ENCODE measurements at places on chromosomes 12 and 14.

GRCh38 chr14:30849354-30849753 lies 25.0 kb upstream of the COCH start:
- DNase-seq, result no peak

DNA sequence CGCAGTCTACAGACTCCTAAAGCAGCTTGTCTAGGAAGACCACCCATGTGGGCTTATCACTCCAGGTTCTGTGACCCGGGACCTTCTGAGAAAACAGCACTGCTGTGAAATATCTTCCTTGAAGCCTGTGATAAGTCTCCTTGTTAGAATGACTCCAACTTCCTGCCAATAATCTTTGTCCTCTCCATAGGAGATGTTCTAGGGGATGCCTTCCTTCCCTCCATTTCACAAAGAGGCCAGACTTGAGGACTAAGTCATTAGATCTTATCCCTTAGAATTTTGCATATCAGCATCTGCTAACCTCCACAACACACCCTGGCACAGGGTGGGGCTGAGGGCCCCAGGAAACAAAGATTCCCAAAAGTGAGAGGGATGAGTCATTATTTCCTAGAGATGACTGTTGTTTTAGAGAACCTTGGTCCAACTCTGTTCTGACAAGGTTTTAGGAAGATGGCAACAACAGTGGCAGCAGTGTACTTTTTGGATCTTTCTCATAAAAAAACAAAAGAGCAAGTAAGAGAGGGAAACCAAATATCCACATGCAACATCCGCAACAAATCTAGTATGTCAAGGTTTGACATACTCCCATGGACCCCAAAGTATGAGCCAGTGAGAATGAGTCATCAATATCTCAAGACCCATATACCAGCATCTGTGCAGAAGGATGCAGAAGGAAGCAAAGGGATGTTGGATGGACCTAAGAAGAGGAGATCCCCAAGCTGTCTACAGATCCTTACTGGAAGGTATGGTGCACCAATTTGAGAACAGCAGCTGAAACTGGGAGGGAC lies 6.0 kb downstream of the LTB4R start:
- DNase-seq, result peak; percentile 74

DNA sequence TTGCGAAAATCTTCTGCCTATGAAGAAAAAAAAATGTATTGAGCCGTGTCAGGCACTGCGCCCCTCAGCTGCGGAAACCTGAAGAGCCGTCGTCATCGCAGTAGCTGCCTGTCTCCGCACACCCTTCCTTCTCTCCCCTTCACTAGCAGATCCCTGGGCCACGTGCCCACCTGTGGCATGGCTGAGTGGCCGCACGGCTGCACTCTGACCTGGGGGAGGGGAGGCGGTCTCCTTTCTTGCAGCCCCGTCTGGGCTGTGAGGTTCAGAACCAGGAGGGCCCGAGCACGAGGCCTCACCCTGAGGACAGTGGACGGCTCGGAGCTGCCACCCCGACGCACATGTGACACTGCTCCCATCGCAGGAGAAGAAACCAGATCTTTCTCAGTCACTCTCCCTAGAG lies 24.9 kb downstream of the PGAM5 start:
- DNase-seq, result no peak

DNA sequence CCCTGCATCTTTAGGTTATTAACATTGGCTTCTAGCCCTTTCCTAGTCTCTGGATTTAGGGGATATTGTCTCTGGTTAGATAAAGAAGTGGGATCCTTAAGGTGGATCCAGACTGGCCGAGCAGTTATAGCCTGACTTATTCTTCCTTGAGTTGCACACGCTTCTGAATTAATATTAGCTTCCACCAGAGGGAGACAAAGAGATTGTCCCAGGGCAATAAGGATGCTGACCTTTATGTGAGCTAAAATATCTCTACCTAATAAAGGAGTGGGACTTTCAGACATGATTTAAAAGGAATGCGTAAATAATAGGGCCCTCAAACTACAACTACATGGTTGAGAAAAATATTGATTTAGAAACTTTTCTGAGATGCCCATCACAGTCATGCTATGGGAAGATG lies 139.7 kb downstream of the SLCO1B3 start:
- DNase-seq, result peak; percentile 15

DNA sequence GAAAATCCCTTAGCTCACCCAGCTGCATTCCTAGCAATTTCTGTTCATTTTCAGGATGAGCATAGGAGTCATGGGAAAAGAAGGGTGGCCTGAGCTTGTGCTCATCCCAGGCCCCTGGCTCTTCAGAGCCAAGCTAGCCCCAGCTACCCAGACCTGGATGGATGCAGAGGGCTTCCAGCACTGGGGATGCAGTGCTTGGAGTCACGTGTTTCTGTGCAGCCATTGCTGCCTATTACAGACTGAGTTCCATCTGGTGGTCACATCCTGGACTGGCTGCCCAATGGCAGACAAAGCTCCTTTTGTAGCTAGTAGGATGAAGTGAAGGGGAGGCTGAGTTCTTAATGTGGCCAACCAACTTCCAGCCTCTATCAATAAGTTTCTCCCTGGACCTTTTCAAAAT lies 54.2 kb upstream of the JDP2 start:
- DNase-seq, result no peak

- DNase-seq, result no peak
Observed at GRCh38 chr12:42163913-42164312, 19.2 kb upstream of the GXYLT1 start.

DNA sequence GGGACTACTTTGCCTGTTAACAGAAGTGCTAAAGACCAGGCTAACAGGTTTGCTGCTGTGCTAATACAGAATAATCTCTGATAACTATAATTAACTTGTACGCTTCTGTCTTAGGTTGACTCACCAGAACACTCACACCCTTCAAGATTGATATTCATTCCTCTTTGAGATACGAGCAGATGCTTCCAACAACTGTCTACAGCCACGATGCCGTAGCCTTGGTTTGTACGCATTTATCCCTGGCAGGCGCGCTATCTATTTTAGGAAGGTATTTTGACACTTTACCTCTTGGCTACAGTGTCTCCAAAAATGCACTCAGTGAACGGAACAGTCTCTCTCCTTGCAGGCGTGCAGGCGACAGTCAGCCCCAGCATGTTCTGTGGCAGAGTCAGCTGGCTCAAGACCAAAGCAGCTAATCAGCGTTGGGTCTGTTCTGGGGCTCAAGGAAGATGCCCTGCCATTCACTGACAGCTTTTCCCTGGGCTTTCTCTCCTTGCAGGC lies 146.4 kb upstream of the PRICKLE1 start:
- DNase-seq, result no peak

GRCh38 chr12:102535306-102535705 lies 54.9 kb upstream of the IGF1 start:
- no peak for DNase-seq

DNA sequence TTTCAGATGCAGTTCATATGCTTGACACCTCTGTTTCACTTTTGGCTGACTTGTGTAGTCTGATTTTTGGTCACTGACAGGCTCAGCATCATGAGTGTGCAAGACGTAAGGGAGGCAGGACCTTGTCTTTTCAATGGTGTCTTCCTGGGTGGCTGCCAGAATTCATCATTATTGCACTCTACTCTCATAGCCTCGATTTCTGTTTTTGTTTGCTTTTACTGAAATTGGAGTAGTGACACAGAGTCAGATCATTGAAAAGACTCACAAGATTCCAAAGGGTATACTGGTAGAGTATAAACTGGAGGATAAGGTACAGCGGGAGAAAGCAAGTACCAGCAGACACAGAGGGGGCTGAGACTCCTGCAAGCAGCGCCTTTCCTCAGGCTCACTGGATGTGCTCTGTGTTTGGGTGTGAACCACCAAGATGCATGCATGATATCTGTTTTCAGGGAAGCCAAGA lies 126.3 kb upstream of the FGD4 start:
- DNase-seq, result peak; percentile 17

GRCh38 chr12:127334912-127335644 lies 931.9 kb upstream of the TMEM132C start:
- DNase-seq, result no peak

DNA sequence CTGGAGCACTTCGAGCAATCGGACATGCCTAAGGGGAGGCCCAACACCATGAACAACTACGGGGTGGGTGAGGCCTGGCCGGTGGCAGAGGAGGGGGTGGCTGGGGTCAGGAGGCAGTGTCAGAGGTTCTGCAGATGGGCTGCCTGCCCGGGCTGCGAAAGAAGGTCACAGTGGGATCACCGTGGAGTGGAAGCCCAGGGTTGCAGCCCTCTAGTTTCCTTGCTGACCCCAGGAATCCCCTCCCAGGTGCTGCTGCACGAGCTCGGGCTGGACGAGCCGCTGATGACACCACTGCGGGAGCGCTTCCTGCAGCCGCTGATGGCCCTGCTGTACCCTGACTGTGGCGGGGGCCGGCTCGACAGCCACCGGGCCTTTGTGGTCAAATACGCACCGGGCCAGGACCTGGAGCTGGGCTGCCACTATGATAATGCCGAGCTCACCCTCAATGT lies 1.9 kb upstream of the ARL6IP4 start:
- DNase-seq, result no peak

- no peak for DNase-seq
Observed at GRCh38 chr14:101134851-101135433, 231.4 kb upstream of the RTL1 start.

Measured in fibroblast of the aortic adventitia (primary cell).